H7 (cell line): ENCODE measurements at places on chromosomes 16 and 17.
A peak's percentile ranks its signal among the peaks of the same experiment; 100 is the strongest.

GRCh38 chr16:71389330-71389729, 30.8 kb downstream of the CALB2 start:
- no peak for DNase-seq

DNA sequence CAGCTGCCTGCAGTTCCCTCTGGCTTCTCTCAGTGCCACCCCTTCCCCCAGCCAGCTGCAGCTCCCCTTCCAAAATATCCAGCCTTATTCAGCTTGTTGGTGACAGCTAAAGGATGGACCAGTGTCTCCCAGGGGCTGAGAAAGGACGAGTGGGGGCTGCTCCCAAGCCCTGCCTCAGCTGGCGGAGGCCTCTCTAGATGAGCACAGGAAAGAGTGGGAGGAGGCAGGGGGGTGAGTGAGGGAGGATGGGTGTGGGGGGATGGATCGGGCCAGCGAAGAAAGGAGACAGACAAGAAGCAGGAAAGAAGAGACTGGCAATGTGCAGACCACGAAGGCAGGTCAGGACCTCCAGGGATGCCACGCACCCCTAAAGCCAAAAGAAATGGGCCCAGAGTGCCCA, 17.5 kb downstream of the PIPOX start:
- DNase-seq = no peak

GRCh38 chr17:73311428-73311780, 397 bp downstream of the CDC42EP4 start:
- no peak for DNase-seq

DNA sequence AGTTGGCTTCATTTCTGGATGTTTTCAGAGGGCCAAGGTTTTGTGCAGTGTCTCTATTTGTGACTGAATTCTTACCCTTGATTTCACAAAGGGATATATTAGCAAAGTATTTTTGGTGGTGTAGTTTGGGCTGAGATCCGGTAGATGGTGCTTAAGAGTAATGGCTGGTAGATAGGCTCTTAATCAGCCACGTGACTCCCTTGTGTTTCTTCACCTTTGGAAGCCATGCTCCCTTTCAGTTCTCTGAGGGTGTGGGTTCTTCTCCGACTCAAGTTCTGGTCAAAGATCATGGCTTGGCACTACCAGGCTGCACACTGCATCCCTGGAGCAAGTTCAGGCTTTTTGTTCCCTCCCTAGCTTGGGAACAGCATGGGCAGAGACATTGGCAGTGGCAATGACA, 887.3 kb downstream of the CDH8 start:
- no peak for DNase-seq

DNA sequence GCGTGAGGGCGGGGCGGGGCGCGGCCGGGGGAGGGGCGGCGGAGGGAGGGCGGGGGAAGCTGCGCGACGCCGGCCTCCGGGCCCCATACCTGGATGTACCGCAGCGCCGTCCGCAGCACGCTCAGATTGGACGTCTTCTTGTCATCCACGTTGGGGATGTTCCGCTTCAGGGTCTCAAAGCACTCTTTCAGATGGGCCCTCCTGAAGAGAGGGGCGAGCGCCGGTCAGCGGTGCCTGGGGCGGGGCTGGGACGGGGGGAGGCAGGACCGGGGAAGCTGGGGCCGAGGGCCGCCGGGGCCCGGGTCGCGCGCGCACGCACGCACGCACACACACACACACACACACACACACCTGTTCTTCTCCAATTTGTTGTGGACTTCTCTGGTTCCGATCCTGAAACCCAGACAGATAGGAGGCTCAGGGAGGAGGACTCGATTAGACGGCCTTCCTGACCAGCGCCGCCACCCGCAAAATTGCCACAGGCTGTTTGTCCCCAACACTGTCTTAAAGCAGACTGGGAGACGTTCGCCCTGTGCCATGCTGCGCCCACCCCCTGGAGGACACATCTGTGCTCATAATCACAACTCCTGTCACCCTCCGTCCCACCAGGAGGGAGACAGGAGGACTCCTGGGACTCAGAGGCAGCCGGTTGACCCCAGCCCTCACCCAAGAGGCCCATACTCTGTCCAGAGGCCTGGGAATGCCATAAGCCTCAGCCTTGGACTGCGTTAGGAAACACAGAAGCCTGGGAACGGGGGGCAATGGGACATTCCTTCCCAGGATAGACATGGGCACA, 6.7 kb downstream of the MNT start:
- DNase-seq = peak; percentile 55

DNA sequence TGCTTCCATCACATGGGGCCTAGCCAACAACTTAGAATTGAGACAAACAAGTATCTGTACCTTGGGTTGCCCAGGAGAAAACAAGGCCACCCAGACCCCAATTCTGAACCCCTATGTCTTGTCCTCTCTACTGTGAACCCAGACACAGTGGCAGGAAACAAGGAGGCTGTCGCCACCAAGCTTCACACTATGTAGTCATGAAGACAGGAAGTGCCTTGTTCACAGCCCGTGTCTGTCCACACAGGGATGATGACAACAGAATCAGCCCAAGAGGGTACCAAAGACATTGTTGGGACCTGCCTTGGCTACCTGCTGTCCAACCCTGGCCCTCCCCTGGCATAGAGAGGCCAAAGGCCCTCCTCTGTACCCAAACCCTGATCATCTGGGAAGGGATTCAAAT, 84.8 kb downstream of the CDYL2 start:
- DNase-seq = no peak

- DNase-seq = peak; percentile 47
Measured at GRCh38 chr17:8062807-8063483, 24.1 kb downstream of the ALOX15B start.

DNA sequence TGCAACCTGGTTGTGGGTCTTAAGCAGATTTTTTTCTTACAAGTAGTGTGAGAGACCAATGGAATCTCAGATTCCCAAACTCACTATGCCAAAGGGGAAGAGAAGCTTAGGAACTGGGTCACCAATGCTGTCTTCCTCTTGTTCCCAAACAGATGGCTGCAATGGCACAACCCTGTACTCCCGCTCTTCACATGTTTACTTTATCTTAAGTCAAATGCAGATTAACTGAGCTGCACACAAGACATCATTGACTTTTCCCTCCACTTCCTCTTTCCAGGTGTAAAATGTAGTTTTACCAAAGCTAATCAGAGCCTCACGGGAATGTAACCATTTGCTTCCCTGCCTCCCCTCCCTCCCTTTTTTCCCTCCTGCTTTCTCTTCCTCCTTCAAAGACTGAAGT, 14.4 kb upstream of the CD300E start:
- no peak for DNase-seq

DNA sequence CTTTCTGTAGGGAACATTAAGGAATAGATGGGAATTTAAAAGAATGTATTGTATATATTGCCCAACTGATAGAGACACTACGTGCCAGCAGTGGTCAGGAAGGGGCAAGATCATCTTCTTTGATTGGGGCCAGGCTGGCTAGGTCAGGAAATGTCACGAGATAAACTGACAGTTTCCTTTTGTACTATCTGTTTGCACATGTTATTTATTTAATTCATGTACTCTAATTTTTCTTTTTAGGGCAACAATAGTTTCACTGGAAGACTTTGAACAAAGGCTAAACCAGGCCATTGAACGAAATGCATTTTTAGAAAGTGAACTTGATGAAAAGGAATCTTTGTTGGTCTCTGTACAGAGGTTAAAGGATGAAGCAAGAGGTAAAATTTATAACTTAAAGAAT, 12.6 kb downstream of the NDEL1 start:
- DNase-seq = no peak

DNA sequence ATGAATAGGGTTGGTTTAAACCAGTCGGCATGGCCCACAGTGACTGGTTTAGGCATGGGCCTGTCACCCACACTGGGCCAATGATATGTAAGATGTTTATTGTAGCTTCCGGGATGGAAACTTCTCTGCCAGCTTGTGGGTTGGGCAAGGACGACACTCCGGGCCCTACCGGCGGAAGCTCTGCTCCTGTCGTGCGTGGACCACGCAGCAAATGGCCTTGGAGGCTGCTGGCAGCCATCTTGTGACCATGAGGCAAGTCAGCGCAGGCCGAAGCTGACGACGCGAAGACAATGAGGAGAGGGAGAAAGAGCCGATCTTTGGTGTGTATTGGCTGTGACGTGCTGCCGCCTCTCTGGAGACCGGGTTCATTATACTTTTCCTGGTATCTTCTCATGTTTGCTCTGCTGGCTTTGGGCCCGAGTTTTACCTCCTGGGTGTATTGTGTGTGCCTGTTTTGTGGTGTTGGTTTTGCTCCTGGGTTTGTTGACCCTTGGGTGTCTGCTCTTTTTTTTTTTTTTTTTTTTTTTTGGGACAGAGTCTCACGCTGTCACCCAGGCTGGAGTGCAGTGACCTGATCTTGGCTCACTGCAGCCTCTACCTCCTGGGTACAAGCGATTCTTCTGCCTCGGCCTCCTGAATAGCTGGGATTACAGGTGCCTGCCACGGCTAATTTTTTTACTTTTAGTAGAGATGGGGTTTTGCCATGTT, 15.4 kb downstream of the SLC25A10 start:
- DNase-seq = no peak

GRCh38 chr16:52466994-52467393, 79.9 kb downstream of the TOX3 start:
- no peak for DNase-seq

GRCh38 chr16:51636920-51637769, 486.1 kb upstream of the SALL1 start:
- DNase-seq = peak; percentile 73

- DNase-seq = peak; percentile 90
Measured at GRCh38 chr17:8739097-8739496, 5.5 kb downstream of the CCDC42 start.

GRCh38 chr17:78096093-78096492, 32.5 kb downstream of the TMC6 start:
- DNase-seq = no peak

DNA sequence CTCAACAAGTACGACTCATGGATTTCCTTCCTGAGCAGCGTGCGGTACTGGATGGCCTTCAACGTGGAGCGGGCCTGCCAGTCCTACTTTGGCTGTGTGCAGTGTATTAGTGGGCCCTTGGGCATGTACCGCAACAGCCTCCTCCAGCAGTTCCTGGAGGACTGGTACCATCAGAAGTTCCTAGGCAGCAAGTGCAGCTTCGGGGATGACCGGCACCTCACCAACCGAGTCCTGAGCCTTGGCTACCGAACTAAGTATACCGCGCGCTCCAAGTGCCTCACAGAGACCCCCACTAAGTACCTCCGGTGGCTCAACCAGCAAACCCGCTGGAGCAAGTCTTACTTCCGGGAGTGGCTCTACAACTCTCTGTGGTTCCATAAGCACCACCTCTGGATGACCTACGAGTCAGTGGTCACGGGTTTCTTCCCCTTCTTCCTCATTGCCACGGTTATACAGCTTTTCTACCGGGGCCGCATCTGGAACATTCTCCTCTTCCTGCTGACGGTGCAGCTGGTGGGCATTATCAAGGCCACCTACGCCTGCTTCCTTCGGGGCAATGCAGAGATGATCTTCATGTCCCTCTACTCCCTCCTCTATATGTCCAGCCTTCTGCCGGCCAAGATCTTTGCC, 9.0 kb downstream of the HAS3 start:
- no peak for DNase-seq

DNA sequence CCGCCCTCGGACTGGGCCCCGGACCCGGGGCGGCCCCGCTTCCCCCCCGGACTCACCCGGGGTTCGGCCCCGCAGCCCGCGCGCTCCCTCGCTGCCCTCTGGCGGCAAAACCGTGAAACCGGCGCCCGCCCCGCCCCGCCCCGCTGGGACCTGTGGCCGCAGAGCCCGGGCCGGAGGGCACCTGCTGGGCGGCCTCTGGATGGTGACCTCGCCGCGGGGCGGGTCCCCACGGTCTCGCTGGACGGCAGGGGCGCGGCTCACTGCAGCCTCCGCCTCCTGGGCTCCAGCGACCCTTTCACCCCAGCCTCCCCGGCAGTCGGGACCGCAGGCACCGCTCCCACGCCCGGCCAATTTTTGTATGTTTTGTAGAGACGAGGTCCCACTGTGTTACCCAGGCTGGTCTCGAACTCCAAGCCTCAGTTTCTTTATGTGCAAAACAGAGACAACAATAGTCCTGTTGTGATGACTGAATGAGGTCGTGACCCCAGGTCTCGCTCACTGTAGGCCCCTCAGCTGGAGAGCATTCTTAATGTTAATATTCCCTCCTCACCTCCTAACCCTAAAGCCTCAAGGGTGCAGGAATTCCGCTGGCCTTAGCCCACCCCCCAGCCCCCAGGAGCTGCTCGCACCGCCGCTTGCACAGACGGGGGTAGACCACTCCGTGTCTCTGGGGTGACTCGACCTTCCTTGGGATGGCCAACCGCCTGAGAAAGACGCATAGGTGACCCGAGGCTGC, 33.7 kb upstream of the RPH3AL start:
- DNase-seq = peak; percentile 99

GRCh38 chr17:63805591-63805990, 21.6 kb upstream of the PSMC5 start:
- DNase-seq = no peak

DNA sequence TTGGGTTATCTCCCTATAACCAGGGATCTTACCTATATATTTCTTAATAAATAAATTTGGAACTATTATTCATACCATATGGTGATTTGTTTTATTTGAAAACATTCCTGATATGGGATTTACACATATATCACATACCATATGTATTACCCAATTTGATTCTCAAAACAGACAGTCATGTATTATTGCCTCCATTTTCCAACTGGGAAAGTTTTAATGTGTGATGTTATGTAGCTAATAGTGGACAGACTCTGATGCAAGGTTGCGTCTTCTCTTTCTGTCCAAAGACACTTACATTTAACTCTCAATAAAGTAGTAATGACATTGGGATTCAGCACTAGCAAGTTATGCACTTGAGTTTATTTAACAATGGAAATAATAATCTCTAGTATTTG, 1.1 kb downstream of the KRTAP9-9 start:
- DNase-seq = no peak

DNA sequence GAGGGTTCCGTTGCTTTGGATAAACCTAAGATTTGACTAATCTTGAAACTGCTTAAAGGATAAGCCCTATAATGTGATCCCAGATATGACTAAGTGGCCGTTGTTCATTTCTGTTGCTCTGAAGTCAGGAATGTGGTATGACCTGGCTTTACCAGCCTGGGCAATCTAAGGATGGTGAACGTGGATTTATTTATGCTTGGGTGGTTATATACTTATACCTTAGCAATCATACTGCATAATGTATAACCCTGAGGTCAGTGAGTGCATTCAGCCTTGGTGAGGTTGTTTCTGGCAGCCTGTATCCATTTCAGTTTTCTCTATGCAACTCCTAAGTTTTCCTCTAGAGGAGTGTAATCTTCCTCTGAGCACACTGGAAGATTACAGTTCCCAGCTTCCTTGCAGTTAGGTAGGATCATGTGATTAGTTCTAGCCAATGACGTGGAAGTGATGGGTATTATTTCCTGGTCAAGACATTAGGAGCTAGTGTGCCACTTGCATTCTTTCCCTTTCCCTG, 41.9 kb downstream of the FTO start:
- peak; percentile 18 for DNase-seq

GRCh38 chr17:45130681-45131615, 1.4 kb downstream of the PLCD3 start:
- DNase-seq = peak; percentile 60
